ENCODE measurements at places on chromosomes 11 and 22.

- DNase-seq, result peak; percentile 83
These were observed 10.4 kb upstream of the SLCO2B1 start for GRCh38 chr11:75140269-75141138.

GRCh38 chr11:79174045-79175008, 266.5 kb downstream of the TENM4 start:
- no peak for DNase-seq

DNA sequence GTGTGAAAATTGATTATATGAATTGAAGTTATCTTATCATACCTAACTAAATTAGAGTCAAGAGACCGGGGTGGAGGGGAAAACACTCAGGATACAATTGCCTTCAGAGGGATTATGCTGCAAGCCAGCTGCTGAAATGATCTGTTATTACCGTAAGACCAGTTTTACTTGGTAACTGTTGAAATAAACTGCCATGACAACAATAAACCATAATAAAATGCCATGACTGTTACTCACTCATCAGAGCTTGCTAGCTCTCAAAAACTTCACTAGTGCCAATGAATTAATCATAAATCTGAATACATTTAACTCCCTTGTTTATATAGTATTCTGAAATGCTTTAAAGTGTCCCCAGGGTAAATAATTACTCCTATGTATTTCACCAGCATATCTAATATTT, 68.2 kb downstream of the CASP12 start:
- no peak for DNase-seq

- DNase-seq, result no peak
These were observed 635 bp upstream of the LDHA start for GRCh38 chr11:18393581-18394274.

GRCh38 chr22:44383652-44384562, 71.2 kb upstream of the SHISAL1 start:
- DNase-seq, result peak; percentile 17

- DNase-seq, result no peak
These were observed 479.0 kb downstream of the NELL1 start for GRCh38 chr11:21148376-21148775.

- DNase-seq, result no peak
These were observed 33.5 kb upstream of the GAL start for GRCh38 chr11:68650801-68651200.

DNA sequence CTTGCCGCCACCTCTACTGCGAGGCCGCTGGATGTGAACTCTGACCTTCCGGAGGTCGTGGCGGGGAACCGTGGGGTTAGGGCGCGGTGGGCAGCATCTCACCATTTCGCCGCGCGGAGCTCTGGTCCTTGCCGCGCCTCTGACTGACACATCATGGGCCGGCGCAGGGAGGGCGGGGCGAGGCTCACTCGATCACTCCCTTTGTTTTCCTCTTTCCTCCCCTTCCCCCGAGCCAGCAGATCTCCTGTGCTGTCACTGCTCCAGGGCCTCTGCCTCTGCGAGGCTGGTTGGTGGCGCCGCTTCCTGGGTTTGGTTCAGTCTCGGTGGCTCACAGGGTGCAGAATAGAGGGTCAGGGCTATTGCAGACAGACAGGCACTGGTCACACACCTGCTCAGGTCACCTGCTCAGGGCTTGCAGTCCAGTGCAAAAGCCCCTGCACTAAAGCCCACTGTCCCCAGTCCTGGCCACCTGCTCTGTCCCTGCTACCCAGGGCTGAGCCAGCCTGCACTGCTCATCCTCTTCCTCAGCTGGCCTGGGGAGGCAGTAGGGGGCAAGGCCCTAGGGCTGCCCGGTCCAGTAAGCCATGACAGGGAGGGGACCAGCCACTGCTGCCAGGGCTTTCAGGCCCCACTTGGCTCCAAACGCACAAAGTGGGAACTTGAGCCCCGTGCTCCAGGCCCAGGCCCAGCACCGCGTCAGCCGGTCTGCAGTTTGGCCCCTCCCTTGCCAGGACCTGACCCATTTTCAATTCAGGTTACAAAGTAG, 36.2 kb downstream of the PISD start:
- DNase-seq, result no peak

GRCh38 chr22:44450503-44450902, 47.5 kb downstream of the RTL6 start:
- DNase-seq, result no peak

- peak; percentile 85 for DNase-seq
These were observed at the start of gene CYTH4 for GRCh38 chr22:37282385-37282677. CYTH4 (plus strand) TSS chr22:37282508; CDS start chr22:37282570, 62 bp downstream.

GRCh38 chr11:38345286-38345685, 1747.2 kb upstream of the RAG2 start:
- DNase-seq, result no peak

DNA sequence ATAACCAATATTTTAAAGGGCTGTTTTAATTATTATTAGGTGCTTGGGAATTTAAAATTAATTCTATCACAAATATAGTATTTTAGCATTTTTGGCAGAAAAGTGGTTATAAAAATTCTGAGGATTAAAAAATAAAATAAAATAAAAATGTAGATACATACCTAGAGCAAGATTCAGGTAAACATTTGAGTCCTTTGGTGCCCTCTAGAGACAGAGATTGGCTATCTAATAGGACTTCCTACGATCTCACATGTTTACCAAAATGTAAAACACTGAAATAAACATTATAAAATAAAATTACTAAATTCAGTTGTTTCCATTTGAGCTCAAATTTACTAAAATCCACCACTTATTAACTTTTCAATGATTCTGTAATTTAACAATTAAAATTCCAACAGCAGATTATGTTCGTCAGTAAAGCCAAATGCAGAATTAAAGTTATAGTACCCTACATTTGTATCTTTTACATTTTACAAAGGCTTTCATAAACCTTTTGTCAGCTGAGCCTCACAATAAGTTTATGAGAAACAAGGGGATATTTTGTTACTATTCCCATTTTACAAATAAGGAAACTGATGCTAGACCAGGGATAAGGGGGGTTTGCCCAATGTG, 27.7 kb downstream of the SLC36A4 start:
- DNase-seq, result no peak

- DNase-seq, result no peak
These were observed 549.2 kb downstream of the MIAT start for GRCh38 chr22:27206374-27207133.

GRCh38 chr11:45724153-45724552, 58.7 kb upstream of the CHST1 start:
- DNase-seq, result no peak

- DNase-seq, result no peak
These were observed 200.5 kb downstream of the TRIM29 start for GRCh38 chr11:119937412-119937811.

- DNase-seq, result no peak
These were observed 10.8 kb downstream of the TMEM258 start for GRCh38 chr11:61781585-61781984.

- DNase-seq, result no peak
These were observed 22.6 kb downstream of the ARHGEF17 start for GRCh38 chr11:73330569-73331093.

GRCh38 chr11:85705800-85706199, 19.8 kb upstream of the CCDC89 start:
- no peak for DNase-seq

- DNase-seq, result no peak
These were observed 6.1 kb downstream of the OR6M1 start for GRCh38 chr11:123800036-123800435.

GRCh38 chr11:46346886-46347636, at the start of gene DGKZ:
DGKZ (plus strand) TSS chr11:46347463; CDS start chr11:46347660, 197 bp downstream.
- DNase-seq, result peak; percentile 88

GRCh38 chr11:82004537-82005213, 729.0 kb downstream of the FAM181B start:
- DNase-seq, result no peak

GRCh38 chr11:101862391-101863233, 52.2 kb upstream of the CEP126 start:
- no peak for DNase-seq

- DNase-seq, result no peak
These were observed 76.8 kb upstream of the CREB3L1 start for GRCh38 chr11:46200537-46201281.

DNA sequence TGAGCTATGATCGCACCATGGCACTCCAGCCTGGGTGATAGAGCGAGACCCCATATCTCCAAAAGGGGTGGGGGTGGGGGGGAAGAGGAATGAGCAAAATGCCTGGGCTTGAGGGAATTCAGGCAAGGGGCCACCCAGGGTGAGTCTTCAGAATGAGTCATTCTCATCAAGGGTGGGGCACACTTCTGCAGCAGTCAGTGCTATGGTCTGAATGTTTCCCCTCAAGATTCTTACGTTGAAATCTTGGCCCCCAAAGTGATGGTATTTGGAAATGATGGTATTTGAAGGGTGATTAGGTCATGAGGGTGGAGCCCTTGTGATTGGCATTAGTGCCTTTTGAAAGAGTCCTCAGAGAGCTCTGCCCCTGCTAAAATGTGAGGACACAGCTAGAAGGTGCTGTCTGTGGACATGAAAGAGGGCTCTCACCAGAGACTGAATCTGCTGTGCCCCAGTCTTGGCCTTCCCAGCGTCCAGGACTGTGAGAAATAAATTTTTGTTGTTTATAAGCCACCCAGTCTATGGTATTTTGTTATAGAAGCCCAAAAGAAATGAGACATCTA, 86.4 kb upstream of the THY1 start:
- no peak for DNase-seq

- no peak for DNase-seq
These were observed 214.7 kb downstream of the TENM4 start for GRCh38 chr11:79226126-79226525.

DNA sequence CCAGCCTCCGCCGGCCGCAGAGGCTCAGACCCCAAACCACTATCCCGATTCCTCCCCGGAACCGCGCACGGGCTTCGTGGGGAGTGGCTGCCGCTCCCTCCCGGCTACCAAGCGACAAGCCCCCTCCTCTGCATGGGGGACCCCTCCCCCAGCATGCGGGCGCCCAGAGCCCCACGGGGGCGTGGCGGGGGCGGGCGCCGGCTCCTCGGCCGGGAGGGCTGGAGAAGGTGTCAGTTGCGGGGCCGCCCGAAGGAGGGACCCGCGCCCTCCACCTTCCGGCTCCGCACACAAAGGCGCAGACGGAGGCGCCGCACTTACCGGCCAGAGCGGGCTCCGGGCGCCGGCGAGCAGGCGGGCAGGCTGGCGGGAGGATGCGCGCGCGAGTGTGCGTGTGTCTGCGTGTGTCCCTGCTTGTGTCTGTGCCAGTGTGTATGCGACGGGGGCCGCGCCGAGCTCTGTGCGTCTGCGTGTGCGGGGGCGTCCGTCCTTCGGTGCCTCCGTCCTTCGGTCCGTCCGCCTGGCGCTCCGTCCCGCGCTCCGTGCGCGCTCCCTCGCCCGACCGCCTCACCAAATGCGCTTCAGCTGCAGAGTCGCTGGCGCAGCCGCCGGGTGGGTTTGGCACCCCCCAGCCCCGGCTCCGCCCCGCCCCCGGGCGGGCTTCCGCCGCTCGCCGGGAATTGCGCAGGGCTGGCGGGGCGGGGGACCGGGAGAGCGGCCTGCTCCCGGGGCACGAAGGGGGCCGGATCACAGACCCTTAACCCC, at the start of gene PTPN5:
Gene PTPN5 (minus strand): TSS at position 592 of the 762 bp plus-strand sequence. CDS start 19,840 bp downstream, outside the sequence.
- no peak for DNase-seq

GRCh38 chr22:47125603-47126002, 363.2 kb downstream of the TBC1D22A start:
- no peak for DNase-seq

DNA sequence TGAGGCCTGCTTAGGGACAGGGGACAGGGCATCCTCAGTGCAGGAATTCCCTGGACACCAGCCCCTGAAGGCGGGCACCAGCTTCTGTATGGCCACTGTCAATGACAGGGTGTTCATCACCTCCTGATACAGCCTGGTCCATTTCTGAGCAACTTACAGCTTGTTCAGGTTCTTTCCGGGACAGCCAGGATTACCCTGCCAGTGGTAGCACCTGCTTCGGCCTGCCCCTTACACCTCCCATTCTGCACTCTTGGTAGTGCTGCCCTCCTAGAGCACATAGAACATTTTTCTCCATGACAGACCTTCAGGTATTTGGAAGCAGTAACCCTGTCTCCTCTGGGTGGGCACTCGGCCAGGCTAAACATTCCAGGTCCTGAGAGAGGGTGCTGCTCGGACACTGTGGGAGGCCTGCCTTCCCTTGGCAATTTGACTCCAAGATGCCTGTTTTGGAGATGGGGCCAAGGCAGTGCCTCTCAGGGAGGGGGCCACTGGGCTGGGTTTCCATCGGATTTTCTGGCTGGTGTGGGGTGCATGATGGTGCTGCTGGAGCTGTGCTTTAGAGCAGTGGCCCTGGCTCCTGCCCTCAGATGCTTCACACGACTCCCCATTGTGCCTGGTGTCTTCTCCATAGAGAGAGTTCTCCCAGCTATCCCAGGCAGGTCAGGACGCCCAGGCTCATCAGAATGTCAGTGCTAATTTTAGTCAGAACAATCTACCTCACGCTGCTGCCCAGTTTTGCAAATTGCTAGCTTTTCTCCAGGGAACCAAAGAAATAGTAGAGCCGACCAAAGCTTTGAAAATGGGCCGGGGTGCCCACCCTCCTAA, 1.2 kb downstream of the GAL3ST3 start:
- DNase-seq, result no peak

GRCh38 chr11:76186776-76187279, 19.5 kb downstream of the WNT11 start:
- no peak for DNase-seq

DNA sequence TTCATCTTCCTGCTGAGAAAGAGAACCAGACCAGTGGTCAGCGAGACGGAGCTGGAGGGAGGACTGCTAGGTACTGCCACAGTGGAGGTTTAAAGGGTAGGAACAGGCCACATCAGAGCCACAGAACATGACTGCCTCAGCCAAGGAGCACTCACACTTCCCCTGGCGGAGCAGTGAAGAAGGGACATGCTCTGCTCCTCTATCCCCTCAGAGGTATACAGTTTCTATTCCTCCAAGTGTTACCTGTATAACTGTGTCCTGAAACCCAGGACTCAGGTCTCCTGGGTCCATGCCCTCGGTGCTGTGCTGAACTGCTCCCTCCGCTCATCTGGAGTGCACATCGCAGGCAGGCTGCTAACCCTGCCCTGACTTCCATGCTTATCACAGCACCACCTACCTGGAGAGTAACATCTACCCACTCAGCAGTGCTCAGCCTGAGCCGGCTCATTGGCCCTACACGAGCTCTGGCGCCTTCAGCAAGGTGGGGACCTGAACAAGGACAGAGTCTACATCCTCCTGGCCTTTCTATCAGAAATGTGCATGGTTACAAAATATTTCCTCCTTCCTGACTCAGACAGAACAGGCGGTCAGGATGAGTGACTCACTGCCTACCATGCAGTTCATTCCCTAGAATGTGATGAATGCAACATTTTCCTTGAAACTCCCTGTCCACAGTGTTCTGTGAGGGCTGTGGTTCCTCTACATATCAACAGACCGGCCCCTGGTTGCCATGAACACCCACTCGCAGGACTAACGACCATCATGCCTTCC, 52.9 kb downstream of the C11orf58 start:
- no peak for DNase-seq

- peak; percentile 98 for DNase-seq
These were observed at the start of the genes RPS25 and TRAPPC4 for GRCh38 chr11:119018074-119018938. RPS25 (minus strand) TSS chr11:119018343; CDS start chr11:119018284, 59 bp downstream. TRAPPC4 (plus strand) TSS chr11:119018766; CDS start chr11:119018796, 30 bp downstream.

DNA sequence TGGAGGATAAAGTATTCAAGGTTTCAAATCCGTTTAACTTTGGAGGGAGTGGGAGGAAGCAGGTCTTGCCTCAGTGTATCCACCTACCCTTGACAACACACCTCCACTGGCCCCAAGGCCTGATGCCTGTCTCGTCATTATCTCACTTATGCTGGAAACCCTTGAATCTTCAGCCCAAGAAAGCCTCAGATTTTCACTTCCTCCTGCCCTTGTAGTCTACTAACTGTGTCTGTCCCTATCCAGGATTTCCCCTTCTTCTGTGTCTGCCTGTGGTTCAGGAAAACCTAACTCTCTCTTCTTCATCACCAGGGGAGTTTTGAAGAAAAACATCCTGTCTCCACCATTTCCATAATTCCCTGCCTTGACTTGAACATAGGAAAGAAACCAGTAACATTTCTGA, 56.1 kb downstream of the SYT9 start:
- no peak for DNase-seq

All from activated naive CD4-positive, alpha-beta T cell treated with anti-CD3 and anti-CD28 coated beads, Interleukin-2, amount 10 ng/mL, durations not matched to agents 7 days and 5 days (primary cell).